ENCODE measurements at places on chromosomes 2 and 18. TPM values are rescaled to one million over a fixed set of nuclear protein-coding genes. Genes with fewer than 3 reads are reported as not detected.

Gene SLC5A7
- polyA plus RNA-seq, result 0.30 TPM

Gene SOX11
- 10.1 TPM for polyA plus RNA-seq

Gene CFAP53
- polyA plus RNA-seq, result 0.08 TPM

Gene ARMC9
- 17.6 TPM for polyA plus RNA-seq

Gene ICOS
- polyA plus RNA-seq, result not detected

Gene GCG
- not detected for polyA plus RNA-seq

Gene RETSAT
- 16.7 TPM for polyA plus RNA-seq

Gene GAL3ST2
- 0.14 TPM for polyA plus RNA-seq

Gene LMAN2L
- 11.1 TPM for polyA plus RNA-seq

Gene REG1B
- polyA plus RNA-seq, result not detected

Gene PID1
- 2.8 TPM for polyA plus RNA-seq

Gene LOXL3
- 22.1 TPM for polyA plus RNA-seq

Gene TWIST2
- polyA plus RNA-seq, result 5.4 TPM

Gene AQP12A
- not detected for polyA plus RNA-seq

Gene CNDP1
- 0.09 TPM for polyA plus RNA-seq

Gene SLC4A3
- polyA plus RNA-seq, result 8.2 TPM

Gene ITPRIPL1
- 11.7 TPM for polyA plus RNA-seq

Gene NLRC4
- polyA plus RNA-seq, result not detected

Gene TXNDC2
- polyA plus RNA-seq, result 0.11 TPM

Gene RSAD2
- not detected for polyA plus RNA-seq

Gene DLGAP1
- polyA plus RNA-seq, result 11.8 TPM

Gene ALPP
- polyA plus RNA-seq, result 0.20 TPM

Gene FBLN7
- 0.88 TPM for polyA plus RNA-seq

Gene TUBB6
- polyA plus RNA-seq, result 223 TPM

Gene SLC30A3
- polyA plus RNA-seq, result 48.7 TPM

Gene CDH2
- 12.4 TPM for polyA plus RNA-seq

Gene RTTN
- 6.5 TPM for polyA plus RNA-seq

Gene NAT8
- polyA plus RNA-seq, result not detected

Gene SH3BP4
- 31.5 TPM for polyA plus RNA-seq

Gene CIB4
- polyA plus RNA-seq, result not detected

Gene SAG
- polyA plus RNA-seq, result not detected

Gene PROKR1
- polyA plus RNA-seq, result 1.3 TPM

Gene LYPD6B
- 2.5 TPM for polyA plus RNA-seq

Gene RAX
- polyA plus RNA-seq, result 0.12 TPM

Gene EFEMP1
- polyA plus RNA-seq, result 23.2 TPM

Gene RIT2
- 0.46 TPM for polyA plus RNA-seq

Gene SPR
- polyA plus RNA-seq, result 4.5 TPM

Gene GALM
- 7.3 TPM for polyA plus RNA-seq

Gene GALNT5
- polyA plus RNA-seq, result 0.02 TPM

Gene CNGA3
- 0.02 TPM for polyA plus RNA-seq

Gene MEIS1
- polyA plus RNA-seq, result 0.30 TPM

Gene CPO
- polyA plus RNA-seq, result 0.50 TPM

Gene TUBA4B
- polyA plus RNA-seq, result 0.08 TPM

Gene SERPINB12
- polyA plus RNA-seq, result not detected

Gene NFATC1
- 3.2 TPM for polyA plus RNA-seq

Gene EVX2
- polyA plus RNA-seq, result not detected

Gene TRIM43
- polyA plus RNA-seq, result not detected

Gene FOXI3
- 6.8 TPM for polyA plus RNA-seq

Gene HDLBP
- polyA plus RNA-seq, result 185 TPM

All from H1 (cell line).